ENCODE measurements at places on chromosomes 5 and 9.

DNA sequence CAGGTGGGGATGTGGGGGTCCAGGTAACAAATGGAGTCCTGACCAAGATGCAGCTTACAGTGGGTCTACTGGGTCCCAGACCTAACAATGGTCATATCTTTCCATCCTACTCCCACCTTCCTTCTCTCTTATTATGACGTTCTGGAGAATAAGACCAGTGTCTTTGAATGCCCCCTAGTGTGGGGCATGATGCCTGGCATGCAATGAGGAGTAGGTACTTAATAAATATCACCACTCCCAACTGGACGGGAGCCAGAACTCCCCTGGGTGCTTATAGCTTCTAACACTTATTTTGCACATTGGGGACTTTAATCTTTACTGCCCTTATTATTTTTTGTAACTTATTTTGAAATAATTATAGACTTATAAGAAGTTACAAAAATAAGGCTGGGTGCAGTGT lies 98.2 kb downstream of the NDFIP1 start:
- peak; percentile 6 for DNase-seq

DNA sequence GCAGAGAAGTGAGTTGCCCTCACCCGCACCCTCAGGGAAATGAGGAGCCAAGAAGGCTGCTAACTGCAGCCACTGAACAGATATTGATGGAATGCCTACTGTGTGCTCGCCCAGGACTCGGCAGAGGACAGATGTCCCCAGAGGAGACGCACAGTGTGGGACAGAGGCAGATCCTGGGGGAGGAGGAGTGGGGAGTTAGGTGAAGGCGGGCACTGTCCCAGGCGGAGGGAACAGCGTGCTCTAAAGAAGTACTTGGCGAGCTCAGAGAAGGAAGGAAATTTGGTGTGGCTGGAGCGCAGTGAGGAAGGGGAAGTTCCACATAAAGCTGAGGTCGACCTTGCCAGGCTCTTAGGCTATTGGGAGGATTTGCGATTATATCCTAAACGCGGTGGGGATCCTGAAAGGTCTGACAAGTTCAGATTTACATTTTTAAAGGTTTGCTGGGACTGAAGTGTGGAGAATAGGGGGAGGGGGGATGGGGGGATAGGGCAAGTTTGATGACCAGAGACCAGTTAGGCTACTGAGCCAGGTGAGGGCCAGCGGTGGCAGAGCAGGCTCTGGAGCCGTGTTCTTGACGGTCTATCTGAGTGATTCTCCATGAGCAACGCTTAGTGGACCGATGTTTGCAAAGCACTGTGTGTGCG lies 23.6 kb upstream of the CERCAM start:
- DNase-seq, result peak; percentile 34

DNA sequence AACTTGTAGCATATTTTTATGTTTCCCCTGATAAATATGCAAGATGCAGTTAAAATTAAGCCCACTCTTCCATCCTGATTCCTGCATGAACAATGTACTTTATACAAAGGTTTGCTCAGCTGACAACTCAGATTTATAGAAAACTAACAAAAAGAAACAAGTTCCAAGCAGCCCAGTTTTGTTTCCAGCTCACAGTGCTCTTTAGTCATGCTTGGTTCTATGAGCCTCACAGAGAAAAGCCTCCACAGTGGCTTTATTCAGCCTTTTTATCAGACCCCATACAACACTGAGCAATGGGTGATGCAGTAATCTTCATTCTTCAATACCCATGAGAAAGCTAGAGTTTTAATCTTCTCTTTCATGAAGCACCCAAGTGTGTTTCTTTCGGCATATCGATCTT lies 329.6 kb downstream of the SLCO4C1 start:
- no peak for DNase-seq

DNA sequence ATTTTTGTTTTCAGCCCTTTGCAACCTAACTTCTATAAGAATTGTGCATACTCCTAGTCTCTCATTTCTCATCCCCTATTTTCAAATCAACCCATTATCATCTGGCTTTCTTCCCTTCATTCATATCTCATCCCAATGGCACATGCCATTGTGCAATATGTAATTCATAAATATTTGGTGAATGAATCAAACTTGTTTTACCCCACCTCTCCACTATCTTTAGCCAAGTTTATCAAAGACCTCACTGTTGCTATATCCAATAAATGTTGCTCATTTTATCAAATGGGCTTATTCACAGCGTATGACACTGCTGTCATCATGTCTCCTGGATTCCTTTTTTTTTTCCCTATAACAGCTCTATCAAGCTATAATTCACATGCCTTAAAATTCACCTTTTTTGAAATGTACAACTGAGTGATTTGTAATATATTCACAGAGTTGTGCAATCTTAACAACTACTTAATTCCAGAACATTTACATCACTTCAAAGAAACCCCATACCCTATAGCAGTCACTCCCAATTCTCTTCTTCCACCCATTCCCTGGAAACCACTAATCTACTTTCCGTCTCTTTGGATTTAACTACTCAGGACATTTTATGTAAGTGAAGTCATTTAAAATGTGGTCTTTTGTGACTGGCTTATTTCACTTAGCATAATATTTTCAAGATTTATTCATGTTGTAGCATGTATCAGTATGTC lies 214.4 kb upstream of the PAPPA start:
- peak; percentile 53 for DNase-seq

- DNase-seq, result no peak
Measured at GRCh38 chr5:151153300-151153699, 4.3 kb downstream of the ANXA6 start.
